Erythroblast (primary cell): ENCODE measurements at places on chromosomes 3 and 15.

- no peak for DNase-seq
Measured at GRCh38 chr3:152254041-152254440, 14.7 kb upstream of the MBNL1 start.

GRCh38 chr3:52857133-52857532, 22.3 kb upstream of the MUSTN1 start:
- DNase-seq, result no peak

DNA sequence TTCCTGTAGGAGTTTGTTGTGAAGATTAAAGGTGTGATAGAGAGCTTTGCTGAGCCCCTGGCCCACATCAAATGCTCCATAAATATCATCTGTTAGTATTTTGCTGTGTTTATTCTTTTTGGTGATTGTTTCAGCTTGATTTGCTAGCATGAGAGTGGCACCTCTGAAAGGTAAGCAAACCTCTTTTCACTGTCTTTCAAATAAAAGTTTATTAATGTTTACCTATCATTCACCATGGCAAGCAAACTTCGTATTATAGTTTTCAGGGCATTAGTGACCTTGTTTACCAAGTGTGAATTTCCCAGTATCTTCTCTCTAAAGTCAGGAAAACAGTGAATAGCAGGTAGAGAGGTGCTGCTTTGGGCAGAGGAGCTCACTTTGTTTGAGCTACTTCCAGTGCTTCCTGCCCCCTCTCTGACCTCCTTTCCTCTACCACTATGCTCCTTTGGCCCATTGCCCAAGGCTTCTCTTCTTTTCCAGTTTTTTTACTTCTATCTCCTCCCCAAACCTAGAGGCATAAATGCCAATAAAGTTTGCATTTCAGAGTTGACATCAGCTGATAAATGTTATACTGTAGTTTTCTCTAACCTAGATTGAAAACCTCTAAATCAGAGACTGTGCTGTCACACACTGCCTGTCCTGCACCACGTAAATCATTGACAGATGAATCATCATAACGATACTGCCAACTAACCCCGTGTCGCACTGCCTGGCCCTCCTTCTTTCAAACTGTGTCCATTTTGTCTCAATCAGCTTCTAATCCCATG, 569.0 kb downstream of the TUSC7 start:
- DNase-seq, result no peak

GRCh38 chr15:82540984-82541431, 751 bp upstream of the RPS17 start:
- no peak for DNase-seq

- DNase-seq, result no peak
Measured at GRCh38 chr15:28105224-28105791, 6.2 kb upstream of the OCA2 start.

DNA sequence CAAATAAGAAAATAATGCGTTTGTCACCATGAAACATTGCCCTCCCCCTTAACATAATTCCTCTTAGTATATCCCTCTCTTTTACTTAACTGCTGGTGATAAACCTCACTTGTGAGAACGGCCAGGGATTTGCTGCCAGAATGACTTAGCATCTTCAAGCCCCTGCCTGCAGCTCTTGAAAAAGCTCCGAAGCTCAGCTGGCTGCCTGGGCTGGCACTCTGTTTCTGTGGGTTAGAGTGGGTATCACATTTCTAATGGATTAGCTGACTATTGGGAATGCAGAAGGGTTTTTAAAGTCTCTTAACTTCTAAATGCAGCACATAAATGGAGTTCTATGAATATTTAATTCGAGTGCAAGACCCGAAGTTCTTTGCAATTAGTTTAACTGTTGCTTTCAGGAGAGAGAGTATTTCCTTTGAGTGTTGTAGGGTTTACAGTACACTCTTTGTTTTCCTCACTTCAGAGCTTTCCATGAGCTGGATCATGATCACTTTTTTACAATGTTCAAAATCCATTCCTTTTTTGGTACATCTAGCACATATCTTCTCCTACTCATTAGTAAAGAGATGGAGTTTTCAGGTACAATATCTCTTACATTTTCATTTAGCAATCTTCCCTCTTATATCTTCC, 124.7 kb upstream of the RBMS3 start:
- no peak for DNase-seq

GRCh38 chr3:44016818-44017217, 224.9 kb upstream of the TOPAZ1 start:
- no peak for DNase-seq

DNA sequence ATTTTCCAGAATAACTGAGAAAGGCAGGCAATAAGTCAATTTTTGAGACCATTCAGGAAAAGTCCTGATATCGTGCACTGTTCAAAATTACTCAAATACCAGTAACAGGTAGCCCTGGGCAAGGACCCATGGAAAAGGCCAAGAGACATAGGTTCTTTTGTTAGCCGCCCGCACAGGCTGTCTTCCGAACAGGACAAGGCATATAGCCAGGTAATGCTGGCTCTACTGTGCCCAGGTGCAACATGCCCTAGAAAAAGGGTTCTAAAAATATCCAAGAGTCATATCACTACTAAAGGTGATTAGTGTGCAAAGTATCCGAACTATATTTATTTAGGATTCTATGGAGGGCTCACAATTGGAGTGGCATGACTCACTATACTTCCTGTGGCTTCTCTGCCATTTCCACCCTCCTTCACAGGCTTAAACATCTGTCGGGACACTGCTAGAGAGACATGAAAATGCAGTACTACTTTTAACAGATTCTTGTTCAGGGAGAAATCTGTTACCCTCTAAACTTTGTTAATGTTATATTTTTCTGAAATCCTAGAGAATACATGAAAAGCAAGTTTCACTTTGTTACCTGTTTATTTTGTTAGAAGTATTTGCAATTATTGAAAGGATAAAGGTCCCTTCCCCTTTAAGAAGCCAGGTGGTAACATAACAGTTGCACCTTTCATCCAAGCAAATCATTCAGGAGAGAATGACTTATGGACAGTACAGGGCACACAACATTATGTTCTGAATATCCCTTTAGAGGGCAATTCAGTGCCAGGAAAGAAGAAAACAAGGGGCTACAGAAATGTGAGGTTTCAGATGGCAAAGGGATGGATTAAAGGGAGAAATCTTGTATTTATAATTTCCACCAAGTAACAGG, 293.3 kb upstream of the THBS1 start:
- no peak for DNase-seq

DNA sequence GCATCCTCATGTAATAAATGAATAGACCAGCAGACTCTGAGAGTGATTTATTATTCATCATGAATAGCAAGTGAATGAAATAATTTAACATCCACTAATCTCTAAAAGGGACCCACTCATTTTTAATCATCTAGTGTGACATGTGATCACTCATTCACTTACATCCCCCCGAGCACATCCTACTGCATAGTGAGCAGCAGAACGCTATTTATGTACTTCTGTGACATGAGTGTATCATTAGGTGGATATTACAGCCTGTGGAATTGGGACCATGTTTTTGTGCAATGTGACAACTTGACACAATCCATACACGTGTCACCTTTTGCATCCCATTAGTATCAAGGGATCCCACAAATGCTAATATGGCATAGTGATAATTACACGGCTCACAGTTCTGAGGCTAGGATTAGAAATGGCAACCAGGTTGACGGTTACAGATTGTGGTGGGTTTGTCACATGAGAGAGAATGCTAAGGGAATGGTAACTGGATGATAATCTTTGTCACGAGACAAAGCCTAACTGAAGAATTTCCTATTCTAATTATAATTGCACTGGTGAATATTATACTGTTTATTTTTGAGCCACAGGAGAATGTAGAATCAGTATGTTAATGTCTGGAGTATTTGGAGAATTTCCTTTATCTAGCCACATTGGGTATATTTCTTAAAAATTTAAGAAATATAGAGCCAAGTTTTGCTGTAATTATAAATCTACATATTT, 595.2 kb upstream of the TBL1XR1 start:
- DNase-seq, result no peak

- no peak for DNase-seq
Measured at GRCh38 chr15:33059184-33059583, 135.3 kb downstream of the FMN1 start.

DNA sequence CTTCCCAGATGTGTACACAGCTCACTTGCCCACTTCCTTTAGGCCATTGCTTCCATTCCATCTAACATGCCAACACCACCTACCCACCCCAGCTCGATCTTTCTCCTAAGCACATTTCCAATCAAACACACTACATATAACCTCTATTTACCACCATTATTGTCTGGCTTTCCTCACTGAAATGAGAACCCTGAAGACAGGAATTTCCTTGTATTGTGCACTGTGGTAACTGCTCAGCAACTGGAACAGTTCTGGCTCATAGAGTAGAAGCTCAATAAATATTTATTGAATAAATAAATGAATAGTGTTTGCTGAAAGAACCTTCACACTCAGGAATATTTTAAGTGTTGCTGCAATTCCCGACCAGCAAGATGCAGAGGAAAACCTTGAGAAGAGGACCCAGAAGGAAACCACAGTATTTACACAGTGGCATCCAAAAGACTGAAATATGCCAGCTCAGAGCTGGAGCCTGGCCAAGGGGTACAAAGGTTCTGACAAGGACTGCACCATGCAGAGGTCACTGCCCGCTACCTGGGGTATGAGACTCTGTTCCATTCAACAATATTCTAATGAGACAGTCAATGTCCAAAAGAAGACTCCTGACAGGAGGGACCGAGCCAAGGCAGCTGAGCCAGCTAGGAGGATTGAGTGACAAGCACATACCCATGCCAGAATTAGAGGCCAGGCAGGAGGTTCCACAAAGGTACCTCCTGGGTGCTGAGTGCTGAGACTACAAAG, 168.8 kb downstream of the NUP210 start:
- DNase-seq, result no peak

DNA sequence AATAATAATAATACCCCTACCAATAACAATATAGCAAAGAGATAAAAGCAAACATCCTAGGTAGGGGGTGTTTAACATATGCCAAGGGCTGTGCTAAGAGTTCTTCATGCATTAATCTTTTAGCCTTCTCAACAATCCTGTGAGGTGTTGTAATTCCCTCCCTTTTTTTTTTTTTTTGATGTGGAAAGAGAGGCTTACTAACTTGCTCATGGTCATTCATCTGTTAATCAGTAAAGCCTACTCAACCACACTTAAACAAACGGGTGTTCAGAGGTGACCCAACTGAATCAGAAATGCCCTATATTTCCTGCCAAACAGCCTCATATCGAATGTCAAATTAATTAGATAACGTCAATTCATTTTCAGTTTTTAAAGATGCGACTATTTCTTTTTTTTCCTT, 232.1 kb downstream of the CTNNB1 start:
- DNase-seq, result no peak

- DNase-seq, result no peak
Measured at GRCh38 chr3:50358355-50358910, 888 bp downstream of the TMEM115 start.

GRCh38 chr3:89576417-89576816, 469.0 kb downstream of the EPHA3 start:
- no peak for DNase-seq

DNA sequence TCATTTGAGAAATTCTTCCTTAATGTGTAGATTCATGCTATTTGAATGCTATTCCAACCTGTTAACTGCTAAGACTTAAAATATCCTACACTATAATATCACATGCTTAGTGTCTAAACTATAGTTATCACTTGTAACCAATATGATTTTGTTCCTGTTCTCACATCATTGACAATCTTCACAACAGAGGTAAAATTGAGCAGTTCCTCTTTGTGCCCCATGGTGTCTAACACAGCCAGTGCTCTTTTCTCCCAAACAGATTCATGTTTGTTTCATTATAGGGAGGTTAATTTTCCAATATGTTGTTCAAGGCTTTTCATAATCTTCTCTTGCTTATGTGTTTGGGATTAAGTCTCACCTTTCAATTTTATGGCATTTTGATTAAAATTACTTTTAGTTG, 591.1 kb downstream of the ZPLD1 start:
- no peak for DNase-seq

GRCh38 chr3:39062180-39062579, 10.4 kb downstream of the WDR48 start:
- no peak for DNase-seq

GRCh38 chr3:124558991-124559845, 171.0 kb upstream of the UMPS start:
- DNase-seq, result no peak

- no peak for DNase-seq
Measured at GRCh38 chr3:55455915-55456314, 31.2 kb downstream of the WNT5A start.

GRCh38 chr3:71300951-71301393, 282.6 kb downstream of the FOXP1 start:
- no peak for DNase-seq

DNA sequence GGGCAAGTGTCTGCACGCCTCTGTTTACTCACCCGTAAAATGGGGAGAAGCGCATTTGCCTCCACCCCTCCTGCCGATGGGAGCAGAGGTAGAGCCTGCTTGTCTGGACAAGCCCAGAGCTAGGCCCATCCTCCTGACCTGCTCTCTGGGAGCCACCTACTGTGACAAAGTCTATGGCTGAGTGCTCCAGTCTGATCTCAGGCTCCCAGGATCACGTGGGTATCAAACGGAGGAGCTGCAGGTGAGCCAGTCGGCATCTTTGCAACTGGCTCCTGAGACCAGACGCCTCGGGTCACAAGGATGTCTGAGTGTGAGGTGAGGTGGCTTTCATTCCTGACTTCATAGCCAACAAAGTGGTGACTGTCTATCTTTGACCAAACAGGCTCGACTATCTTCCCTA, 2.1 kb upstream of the ALDH1A3 start:
- no peak for DNase-seq
